HS-5 (cell line): ENCODE measurements at places on chromosomes 2 and 18.

- DNase-seq, result no peak
Measured at GRCh38 chr18:42087235-42087634, 132.2 kb downstream of the PIK3C3 start.

- DNase-seq, result peak; percentile 35
Measured at GRCh38 chr2:159891917-159892730, 94.1 kb upstream of the CD302 start.

GRCh38 chr2:220106065-220106464 lies 478.6 kb downstream of the SLC4A3 start:
- no peak for DNase-seq

DNA sequence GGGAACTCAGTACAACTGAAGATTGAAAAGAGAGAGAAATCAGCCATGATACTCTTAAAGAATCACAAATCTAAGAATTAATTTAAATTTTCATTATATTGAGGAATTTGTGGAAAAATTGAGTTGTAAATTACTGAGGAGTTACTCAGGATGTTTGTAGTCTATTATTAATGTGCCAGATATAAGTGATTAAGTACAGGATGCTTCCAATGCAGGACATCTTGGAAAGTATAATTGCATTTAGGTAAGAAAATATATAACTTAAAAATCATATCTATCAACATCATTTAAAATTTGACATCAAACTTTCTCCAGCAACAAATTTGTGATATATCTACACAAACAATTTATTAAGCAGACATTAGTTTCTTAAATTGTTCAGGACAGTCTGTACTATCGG lies 1.3 kb downstream of the CALCRL start:
- no peak for DNase-seq

- no peak for DNase-seq
Measured at GRCh38 chr2:309148-309953, 21.5 kb upstream of the ALKAL2 start.
